ENCODE measurements at places on chromosomes 4 and X.

DNA sequence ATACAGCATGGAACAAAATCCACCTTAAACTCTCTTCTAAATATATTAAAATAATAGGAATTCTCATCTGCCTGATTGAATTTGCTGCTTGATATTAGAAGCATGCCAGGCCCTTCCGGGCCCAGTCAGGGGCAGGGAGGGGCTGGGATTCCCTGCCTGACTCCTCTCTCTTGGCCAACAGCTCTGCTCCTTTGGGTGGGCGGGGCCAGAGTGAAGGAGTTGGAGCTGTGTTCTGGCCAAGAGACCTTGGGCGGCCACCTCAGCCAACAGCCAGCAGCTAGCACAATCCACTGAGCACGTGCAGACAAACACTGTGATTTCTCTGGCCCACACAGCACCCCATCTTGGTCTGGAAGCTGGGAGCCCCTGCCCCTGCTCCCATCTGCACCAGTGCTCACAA, 140.3 kb downstream of the PJA1 start:
- DNase-seq: no peak

- DNase-seq: no peak
Observed at GRCh38 chrX:69387567-69388487, 116.3 kb upstream of the NALF2 start.

- DNase-seq: no peak
Observed at GRCh38 chr4:147361726-147362125, 119.2 kb upstream of the EDNRA start.

DNA sequence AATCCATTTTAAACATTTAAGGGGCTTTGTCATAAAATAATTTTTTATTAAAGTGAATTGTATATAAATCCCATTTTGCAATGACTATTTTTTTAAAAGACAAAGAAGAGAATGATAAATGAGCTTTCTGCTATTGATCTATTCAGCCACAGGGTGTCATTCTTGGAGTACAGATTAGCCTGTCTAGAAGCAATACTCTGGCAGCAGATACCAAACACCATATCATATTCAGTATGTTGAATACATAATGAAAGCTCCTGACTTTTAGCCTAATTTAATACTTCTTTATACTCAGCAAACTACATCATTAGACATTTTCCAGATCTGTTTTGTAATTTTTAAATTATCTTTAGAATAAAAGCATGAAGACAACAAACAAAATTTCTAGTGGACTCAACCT, 496.3 kb downstream of the PDGFC start:
- DNase-seq: peak; percentile 33

DNA sequence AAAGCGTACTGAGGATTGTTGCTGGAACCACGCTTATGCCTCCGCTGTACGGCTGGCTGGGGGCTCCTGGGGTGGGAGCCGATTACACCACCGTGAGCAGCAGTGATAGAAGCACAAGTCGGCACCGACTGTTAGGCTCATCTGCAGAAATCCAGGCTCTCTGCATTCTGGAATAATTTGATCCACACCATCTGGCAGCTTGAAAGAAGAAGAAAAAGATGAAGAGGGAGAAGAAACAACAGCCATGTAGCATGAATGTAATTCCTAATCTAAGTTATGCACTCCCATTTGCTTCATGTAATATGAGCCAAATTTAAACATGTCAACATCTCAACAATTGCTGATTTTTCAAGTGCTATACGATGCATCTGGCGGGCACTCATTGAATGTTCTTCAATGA, 84.6 kb upstream of the DHX15 start:
- DNase-seq: peak; percentile 21

GRCh38 chr4:138409670-138410069, 167.5 kb upstream of the SLC7A11 start:
- DNase-seq: no peak

DNA sequence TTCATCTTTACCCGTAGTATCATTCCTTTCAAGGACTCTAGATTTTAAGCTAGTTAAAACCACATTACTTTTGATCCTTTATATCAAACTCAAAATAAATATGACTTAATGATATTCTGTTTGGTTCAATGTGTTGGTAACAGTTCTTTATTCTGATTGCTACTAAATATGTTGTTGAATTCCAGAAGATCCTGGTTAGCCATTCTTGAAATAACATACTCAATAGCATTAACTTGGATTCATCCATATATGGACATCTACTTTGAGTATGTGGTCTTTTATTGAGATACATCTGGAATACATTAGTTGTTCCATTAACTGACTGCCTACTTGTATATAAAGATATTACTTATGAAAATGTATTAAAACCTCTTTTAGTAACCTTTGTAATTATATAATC, 27.5 kb upstream of the PCDH18 start:
- DNase-seq: no peak

GRCh38 chrX:69226459-69227158, 61.4 kb upstream of the PJA1 start:
- DNase-seq: no peak
